ENCODE measurements at places on chromosomes 6 and 20.

DNA sequence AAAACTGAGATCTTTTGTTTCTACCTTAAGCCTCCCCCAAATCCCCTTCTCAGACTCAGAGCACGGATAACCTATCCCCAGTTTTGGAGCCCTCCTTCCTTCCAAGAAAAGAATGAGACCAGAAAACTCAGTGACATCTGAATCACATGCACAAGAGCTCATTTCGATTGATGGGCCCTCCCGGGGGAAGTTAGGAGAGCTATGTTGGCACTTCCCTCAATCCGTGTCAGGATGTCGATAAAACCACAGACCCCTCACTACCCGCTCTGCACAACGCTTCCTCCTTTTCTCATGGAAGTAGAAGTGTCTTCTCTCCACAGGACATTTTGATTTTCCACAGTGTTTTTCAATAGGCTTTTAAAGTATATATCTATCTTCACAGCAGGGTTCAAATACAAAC, 332.4 kb downstream of the HACE1 start:
- no peak for DNase-seq

DNA sequence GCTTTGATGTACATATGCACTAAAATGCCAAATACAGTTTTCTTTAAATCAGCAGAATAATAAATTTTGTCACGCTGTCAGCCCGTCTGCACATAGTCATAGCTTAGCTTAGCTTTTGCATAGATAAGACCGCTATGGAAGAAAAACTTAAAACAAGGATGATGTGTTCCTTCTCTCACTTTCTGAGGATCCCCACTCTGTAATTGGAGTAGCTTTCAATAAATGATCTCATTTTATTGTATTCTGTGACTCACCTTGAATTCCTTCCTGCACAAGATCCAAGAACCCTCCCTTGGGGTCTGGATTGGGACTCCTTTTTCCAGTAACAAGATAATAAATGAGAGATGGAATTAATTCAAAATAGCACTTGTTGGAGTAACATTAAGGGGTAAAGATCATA, 186.2 kb downstream of the CDH26 start:
- DNase-seq, result no peak

- DNase-seq, result no peak
These were observed 181.1 kb upstream of the TENT5A start for GRCh38 chr6:81933608-81934051.

- DNase-seq, result no peak
These were observed 87.5 kb downstream of the SYNJ2 start for GRCh38 chr6:158068893-158069799.

- DNase-seq, result no peak
These were observed 87.8 kb downstream of the BMP7 start for GRCh38 chr20:57178582-57179111.

All from central memory CD4-positive, alpha-beta T cell (primary cell).